ENCODE measurements at places on chromosomes 2 and 18.

DNA sequence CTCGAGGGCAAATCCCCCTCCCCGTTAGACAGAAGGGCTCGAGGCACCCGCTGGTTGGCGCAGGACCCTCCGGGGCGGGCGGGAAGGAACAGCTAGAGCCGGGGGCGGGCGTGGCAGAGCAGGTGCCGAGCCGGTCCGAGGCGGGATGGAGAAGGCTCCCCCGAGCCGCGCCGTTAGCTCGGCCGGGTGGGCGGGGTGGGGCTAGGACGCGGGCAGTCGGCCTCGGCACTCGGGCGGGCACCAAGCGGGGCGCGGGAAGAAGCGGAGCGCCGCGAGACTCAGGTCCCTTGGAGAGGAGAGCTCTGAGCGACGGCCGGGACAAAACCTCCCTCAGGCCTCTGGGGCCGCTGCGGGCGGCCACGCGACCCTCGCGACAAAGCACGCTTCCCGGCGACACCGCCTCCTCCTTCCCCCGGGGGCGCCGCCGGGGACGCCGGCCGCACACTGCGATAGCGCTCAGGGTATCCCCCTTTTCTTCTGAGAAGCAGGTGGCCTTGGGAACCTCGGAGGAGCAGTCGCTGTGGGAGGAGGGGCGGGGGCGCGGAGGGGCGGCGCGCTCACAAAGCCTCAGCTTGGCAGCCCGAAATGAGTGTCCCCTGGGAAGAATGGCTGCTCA lies 721 bp downstream of the FHOD3 start:
- peak; percentile 12 for DNase-seq

- DNase-seq, result no peak
Observed at GRCh38 chr2:205714058-205714776, 31.9 kb downstream of the NRP2 start.

DNA sequence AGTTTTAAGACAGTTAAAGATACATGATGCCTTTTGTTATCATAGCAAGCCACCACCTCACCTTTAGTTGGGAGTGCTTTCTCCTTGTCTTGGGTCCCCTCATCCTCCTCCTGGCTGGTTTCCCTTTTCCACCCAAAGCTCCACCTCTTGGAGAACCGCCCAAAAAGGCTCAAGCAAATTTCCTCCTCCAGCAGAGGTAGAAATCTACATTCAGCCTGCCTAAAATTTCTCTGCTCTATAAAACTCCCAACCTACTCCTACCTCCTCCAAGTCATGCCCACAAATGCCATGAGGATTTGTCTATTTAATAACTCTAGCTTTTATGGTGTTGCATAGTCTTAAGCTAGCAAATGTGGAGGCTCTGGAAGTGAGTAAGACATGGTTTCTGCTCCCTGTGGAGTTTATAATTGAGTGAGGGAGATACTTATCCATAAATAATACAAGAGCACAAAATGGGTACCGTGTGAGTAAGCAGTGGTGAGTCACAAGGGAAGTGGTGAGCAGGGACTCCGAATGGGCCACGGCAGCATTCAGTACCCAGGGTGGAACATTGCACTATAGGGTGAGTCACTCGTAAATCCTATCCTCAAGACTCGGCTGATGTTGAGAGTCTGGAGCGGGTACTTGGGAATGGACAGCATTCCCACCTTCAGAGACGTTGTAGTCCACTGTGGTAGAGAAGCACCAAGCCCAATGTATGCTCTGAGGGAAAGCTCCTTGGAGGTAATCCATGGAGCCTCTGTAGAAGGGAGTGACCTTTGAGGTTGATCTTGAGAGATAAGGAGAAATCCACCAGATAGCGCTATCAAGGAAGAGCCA lies 146.3 kb downstream of the RTN4 start:
- DNase-seq, result peak; percentile 74

- DNase-seq, result no peak
Observed at GRCh38 chr2:53235836-53236582, 531.6 kb upstream of the CHAC2 start.

- peak; percentile 45 for DNase-seq
Observed at GRCh38 chr2:227939271-227940027, 68.0 kb downstream of the DAW1 start.

DNA sequence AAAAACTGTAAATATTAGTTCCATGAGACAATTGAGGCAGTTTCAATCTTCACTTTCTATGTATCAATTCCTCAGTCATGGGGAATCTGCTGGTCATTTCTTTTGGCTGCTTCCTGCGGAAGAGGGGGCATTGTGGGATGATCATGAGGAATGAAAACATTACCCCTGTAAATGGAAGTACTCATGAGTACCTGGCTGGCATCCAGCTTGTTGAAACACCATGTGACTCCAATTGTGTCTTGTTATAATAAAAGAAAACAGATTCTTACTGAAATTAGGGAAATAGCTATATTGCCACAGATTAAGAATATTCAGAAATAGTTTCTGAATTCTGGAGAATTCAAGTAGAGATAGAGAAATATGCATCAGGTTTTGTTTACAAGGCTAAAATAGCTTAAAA lies 41.6 kb upstream of the GPR39 start:
- no peak for DNase-seq

DNA sequence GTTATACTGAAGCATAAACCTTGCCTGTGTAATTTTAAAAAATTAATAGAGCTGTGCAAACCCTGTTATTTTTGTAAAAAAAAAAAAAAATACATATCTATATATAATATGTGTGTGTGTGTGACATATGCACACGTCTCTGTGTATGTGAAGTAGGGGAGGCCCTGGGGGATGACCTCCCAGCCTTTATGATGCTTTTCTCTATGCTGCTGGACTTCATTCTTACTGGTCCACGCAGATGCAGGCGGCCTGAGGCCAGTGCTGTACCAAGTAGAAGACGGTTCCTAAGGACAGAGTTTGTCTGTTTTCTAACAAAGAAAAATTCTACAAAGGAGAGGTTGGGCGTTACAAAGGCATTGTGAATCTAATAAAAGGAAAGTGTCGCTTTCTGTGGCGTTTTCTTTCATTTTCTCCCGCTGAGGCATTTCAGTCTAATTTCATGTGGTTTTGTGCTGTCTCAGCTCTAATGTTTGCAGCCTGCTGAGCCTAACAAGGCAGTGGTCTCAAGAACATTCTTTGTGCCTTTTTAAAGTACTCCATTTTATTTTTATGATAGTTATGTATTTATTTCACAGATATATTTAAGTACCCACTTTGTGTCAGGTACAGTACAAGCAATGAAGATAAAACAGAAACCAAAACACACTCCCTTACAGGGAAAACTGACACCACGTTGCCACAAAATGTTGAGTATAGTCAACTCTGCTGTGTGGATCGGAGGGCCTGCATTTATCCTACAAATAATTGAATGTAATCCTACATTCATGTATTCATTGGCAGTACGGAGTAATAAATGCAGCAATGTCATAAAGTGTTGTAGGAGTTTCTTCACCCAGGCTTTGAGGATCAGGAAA lies 118.0 kb downstream of the RAB3GAP1 start:
- DNase-seq, result no peak

DNA sequence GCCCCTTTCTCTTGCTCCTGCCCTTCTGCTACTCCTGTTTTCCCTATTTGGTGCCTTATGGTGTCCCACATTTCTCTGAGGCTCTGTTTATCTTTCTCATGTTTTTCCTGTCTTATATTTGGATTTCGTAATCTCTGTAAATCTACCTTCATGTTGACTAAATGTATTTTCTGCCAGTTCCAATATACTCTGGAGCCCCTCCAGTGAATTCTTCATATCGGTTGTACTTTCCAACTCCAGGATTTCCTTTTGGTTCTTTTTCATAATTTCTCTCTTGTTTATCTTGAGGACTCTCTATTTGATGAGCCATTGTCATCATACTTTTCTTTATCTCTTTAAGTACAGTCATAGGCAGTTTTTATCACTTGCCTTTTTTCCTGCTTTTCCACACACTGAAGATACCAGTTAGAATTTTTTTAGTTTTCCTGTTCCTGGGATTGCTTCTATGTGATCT lies 19.1 kb downstream of the SCLY start:
- DNase-seq, result no peak
